ENCODE measurements at places on chromosomes 11 and 22.
A peak's percentile ranks its signal among the peaks of the same experiment; 100 is the strongest.

- DNase-seq, result no peak
Observed at GRCh38 chr11:64025205-64025604, 10.5 kb upstream of the FLRT1 start.

GRCh38 chr22:23402275-23403151 is 177.6 kb downstream of the IGLL1 start:
- DNase-seq, result peak; percentile 74

DNA sequence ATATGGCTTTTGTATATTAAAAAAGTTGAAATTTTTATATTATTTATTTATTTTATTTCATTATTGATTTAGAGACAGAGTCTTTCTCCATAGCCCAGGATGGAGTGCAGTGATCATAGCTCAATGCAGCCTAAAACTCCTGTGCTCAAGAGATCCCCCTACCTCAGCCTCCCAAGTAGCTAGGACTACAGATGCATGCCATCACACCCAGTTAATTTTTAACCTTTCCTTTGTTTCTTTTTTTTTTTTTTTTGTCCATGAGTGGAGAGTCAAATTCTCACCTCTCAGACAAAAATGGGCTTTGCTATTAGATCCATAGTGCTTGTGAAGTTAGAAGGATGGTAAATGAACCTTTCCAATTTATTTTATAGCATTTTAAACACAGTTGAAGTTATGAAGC is 182.5 kb downstream of the SOX6 start:
- DNase-seq, result no peak

GRCh38 chr11:87739261-87739660 is 436.0 kb downstream of the RAB38 start:
- no peak for DNase-seq

DNA sequence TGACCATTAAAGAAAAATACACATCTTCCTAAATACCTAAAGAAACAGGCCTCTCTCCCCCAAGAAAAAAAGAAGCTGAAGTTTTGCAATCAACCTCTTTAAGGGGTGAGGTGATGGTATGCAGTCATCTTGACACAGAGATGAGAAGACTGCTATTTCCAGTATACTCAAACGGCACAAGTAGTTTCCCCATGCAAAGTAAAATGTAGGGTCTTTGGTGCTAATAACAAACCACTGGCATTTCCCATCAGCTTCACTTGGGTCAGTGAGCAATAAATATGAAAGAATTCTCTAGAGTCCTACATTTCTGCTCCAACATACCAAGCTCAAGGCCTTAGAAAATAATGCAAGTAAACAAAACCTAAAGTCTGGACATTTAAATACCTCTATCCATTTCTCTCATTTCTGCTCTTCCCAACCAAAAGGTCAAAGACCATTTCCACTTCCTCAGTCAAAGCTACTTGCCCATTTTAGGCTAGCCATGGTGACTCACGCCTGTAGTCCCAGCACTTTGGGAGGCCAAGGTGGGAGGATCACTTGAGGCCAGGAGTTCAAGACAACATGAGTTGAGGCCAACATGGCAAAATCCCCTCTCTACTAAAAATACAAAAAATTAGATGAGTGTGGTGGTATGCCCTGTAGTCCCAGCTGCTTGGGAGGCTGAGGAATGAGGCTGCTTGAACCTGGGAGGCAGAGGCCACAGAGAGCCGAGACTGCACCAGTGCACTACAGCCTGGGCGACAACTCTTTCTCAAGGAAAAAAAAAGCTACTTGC is 39.5 kb upstream of the CHRNA10 start:
- no peak for DNase-seq

GRCh38 chr11:98616098-98616655 is 404.6 kb upstream of the CNTN5 start:
- no peak for DNase-seq

GRCh38 chr11:19756675-19757475 is 44.2 kb downstream of the NAV2 start:
- DNase-seq, result no peak

- no peak for DNase-seq
Observed at GRCh38 chr11:75174781-75175370, 24.0 kb downstream of the SLCO2B1 start.

- no peak for DNase-seq
Observed at GRCh38 chr11:8008212-8008611, 21.1 kb downstream of the EIF3F start.

DNA sequence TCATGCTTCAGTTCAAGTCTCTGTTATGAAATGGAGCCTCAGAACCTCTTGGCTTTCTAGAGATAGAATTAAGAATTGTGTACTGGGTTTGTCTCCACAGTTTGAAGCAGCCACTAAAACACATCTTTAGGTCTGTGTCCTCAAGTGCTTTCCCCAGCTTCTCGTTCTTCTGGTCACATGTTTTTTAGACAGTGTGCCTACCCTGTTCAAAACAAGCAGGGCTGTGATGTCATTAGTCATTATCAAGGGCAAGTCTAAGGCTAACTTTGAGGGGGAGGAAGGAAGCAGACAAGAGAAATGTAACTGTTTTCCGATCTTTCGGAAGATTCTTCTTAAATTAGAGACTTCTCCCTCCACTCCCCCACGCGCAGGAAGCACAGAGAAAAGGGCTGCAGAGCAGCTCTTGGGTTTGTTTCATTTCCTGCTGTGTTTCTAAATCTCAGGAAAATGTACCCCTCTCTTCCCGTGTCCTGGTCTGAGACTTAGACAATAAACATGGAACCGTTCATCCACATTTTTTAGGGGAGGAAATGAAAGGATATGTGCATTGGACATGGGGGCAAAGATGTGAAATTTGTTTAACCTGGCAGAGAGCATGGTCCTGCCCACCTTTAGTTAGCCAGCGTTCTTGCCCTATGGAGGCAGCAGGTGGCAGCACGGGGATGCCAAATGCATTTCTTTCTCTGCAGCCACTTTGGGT is 3.1 kb downstream of the AKIP1 start:
- no peak for DNase-seq

DNA sequence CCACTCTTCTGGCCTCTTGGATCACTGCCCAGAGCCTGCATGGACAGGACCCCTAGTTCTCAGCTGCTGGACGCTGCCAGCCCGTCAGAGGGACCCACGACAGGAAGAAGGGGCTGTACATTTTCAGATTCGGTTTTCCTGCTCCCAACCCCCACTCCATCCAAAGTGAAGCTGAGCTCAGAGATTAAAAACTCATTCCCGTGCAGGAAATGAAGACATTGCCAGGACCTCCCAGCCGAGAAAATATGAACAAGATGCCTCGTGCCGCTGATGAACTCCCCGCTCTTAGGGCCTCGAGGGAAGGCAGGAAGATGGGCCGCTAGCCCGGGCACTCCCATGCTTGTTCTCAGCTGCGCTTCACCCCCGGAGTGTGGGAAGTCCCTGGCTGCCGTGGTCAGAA is 36.1 kb downstream of the RPUSD4 start:
- no peak for DNase-seq

- DNase-seq, result no peak
Observed at GRCh38 chr11:122156940-122157382, 40.9 kb upstream of the BLID start.

- no peak for DNase-seq
Observed at GRCh38 chr11:109155291-109155690, 266.7 kb upstream of the C11orf87 start.

- DNase-seq, result no peak
Observed at GRCh38 chr11:20541503-20541902, 57.9 kb upstream of the SLC6A5 start.

DNA sequence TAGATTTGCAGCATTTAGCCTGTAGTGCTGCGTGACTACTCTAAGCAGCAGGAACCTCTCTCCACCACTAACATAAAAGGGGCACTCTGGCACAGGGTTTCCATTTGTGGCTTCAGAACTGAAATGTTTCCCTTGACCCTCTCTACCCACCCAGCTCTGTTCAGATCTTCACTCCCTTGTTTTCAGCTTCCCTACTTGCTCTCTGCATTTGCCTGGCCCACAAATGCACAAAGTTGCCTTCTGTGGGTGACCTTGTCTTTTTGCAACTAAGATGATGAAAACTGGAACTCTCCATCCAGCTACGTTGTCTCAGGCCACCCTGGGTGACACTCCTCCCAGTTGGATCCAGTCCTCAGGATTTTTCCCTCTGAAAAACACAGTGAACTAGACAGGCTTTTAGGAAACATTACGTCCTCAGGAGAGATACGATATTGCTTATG is 19.8 kb upstream of the PSMA1 start:
- peak; percentile 3 for DNase-seq

- DNase-seq, result peak; percentile 14
Observed at GRCh38 chr11:104120493-104121137, 43.3 kb downstream of the PDGFD start.

DNA sequence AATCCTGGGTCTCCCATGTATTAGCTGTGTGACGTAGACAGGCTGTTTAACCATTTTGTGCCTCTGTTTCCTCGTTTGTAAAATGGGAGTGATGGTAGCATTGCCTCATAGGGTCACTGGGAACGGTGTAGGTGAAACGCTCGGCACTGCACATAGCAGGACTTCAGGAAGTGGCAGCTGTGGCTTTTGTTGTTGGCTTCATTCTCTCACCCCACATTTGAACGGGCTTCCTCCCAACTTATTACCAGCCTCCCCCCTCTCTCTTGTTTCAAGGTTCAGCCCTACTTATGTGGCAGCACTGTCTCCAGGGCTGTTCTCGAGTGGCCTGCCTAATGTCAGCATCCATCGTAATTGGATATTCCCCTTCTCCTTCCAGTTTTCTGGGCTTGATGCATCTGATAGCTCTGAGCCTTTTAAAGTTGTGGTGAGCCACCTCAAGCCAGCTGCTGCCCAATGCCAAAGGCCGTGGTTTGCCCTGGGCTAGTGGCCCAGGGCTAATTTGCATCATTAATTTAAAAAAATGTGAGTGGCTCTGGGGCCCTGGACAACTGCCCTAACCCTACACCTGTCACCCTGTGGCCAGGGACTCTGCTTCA is 217.8 kb upstream of the TBCEL start:
- DNase-seq, result no peak

DNA sequence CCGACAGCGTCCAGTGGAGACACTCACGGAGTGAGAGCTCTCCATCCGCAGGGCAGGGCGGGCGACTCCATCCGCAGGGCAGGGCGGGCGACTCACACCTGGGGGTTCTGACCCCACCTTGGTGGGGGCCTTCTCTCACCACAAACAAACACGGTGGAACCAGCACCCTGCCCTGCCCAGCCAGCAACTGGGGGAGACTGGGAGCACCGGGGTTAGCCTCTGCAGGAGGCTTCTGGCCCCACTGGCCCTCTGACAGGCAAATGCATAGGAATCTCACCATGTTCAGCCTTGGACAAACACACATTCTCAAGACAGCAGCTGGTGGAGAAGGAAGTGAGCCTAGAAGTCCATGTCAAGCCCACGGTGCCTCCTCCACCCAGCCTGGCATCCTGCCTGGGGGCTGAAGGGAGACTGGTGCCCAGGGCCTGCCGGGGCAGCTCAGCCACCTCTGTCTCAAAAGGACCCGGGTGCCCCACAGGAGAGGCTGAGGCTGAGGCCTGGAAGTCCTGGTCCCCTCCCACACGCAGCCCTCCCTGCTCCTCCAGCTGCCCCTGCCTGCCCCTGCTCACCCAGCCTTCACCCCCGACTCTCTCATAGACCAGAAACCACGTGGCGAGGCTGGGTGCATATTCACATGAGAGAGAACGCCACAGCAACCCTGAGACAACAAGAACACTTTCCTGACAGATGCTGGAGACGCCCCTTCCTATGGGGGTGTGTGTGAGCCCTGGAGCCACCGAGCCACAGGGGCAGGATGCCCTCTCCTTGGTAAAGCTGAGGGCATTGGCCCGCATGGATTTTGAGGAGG is 98.4 kb upstream of the B3GAT1 start:
- no peak for DNase-seq
